Neural progenitor cell (in vitro differentiated cells): ENCODE measurements at places on chromosomes 13 and 19. TPM values are rescaled to one million over a fixed set of nuclear protein-coding genes. Genes with fewer than 3 reads are reported as not detected.

The CACNG7 gene
- 6.7 and 27.3 TPM in 2 replicates for total RNA-seq

The TEX29 gene
- total RNA-seq, result 0.65 TPM in 1 of 2 replicates, not detected in the other

The EDNRB gene
- total RNA-seq, result 2.0 and 2.2 TPM in 2 replicates

The GPR42 gene
- not detected in 2 replicates for total RNA-seq

The ZNF610 gene
- 13.0 and 13.1 TPM in 2 replicates for total RNA-seq

The OR4F17 gene
- not detected in 2 replicates for total RNA-seq

The ZNF135 gene
- total RNA-seq, result 9.5 and 11.1 TPM in 2 replicates

The CGB1 gene
- total RNA-seq, result not detected in 2 replicates

The PSG2 gene
- not detected in 2 replicates for total RNA-seq

DNA sequence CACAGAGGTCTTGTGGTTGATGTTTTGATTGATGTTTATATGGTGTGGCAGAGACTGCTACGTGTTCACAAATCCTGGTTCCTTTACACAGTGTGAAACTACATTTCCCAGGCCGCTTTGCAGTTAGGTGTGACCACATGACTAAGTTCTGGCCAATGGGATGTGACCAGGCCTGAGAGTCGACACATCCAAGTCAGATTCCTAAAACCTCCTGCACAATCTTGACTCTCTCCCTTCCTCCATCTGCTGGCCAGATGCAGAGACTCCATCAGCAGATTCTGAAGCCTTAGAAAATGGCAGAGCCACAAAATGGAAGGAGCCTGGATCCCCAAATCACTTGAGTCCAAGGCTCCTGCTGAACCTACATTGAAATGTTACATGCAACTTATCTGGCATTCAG is 12.6 kb downstream of the CD37 start:
- H3K36me3 ChIP-seq, result peaks cover 13% of the 10 kb centered on the region
- no peaks in the 10 kb centered on the region for H3K27me3 ChIP-seq

DNA sequence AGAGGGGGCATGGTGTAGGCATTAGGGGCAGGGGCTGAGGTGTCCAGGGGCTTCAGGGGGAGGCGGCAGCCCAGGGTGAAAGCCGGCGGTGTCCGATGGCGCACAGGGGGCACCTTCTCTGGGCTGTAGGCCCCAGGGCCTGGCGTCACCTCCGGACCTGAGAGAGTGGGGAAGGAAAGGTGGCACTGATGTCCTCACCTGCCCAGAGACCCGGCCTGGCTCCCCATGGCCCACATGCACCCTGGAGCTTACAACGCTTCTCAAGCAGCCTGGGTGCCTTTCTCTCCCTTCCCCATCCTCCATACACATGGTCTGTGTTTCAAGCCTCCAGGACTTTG is 3.3 kb upstream of the SHC2 start:
- peaks cover 3% of the 10 kb centered on the region for H3K4me1 ChIP-seq
- peaks cover 34% of the 10 kb centered on the region for H3K27me3 ChIP-seq
- no peak overlapping the region for H3K27ac ChIP-seq
- DNase-seq, result no peak
- no peaks in the 10 kb centered on the region for H3K36me3 ChIP-seq

DNA sequence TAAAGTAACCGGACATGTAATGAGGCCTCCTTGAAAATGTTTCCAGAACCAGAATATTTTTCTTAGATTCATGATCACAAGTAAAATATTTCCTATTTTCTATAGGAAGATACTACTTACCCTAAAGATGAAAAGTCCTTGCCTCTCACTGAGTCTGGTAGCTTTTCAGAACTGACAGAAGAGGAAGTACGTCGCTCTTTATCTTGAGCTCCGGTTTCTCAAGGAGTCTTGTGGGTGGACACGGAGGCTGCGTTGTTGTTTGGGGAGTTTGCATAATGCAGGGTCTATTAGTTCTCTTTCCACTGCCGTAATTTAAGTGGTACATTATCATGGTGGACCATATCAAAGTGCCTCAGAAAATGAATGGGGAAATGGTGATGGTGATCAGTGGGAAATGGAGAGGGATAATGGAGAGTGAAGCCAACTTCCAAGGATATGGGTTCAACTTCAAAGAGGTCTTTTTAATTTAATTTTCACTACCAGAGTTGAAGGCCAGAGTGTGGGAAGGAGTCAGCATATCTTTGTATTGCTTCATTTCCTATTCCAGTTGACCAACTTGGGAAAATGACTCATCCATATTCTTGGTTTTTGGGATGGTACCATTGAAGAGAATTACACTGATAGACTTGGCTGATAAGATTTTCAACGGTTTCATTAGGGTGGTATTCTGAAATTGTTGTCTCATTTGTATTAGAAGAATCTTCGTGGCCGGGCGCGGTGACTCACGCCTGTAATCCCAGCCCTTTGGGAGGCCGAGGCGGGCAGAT is 23.4 kb downstream of the MBD3L2B start:
- no peak for DNase-seq
- H3K36me3 ChIP-seq, result no peaks in the 10 kb centered on the region

GRCh38 chr19:9073806-9074205 is 13.1 kb upstream of the OR1M1 start:
- H3K4me3 ChIP-seq, result no peak overlapping the region
- H3K27ac ChIP-seq, result no peak overlapping the region
- no peak for DNase-seq
- H3K27me3 ChIP-seq, result no peaks in the 10 kb centered on the region

DNA sequence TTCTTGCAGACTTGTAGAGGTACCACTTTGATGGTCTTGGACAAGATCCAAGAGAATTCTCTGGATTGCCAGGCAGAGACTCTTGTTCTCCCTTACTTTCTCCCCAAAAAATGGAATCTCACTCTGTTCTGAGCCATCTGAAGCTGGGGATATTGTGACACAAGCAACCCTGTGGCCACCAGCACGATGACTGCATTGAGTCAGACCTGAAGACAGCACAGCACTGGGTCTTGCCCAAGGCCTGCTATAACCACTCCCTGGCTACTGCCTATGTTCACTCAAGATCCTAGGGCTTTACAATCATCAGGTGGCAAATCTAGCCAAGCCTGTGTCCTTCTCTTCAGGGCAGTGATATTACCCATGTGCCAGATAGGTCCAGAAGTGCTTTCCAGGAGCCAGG is 202.5 kb upstream of the SERP2 start:
- no peaks in the 10 kb centered on the region for H3K36me3 ChIP-seq
- DNase-seq, result no peak
- H3K4me3 ChIP-seq, result no peak overlapping the region
- no peaks in the 10 kb centered on the region for H3K4me1 ChIP-seq
- no peak overlapping the region for H3K27ac ChIP-seq

GRCh38 chr19:5628919-5629481 is 6.1 kb downstream of the SAFB start:
- H3K4me1 ChIP-seq, result peaks cover 25% of the 10 kb centered on the region
- peaks cover 17% of the 10 kb centered on the region for H3K36me3 ChIP-seq
- no peak for DNase-seq
- no peaks in the 10 kb centered on the region for H3K27me3 ChIP-seq

DNA sequence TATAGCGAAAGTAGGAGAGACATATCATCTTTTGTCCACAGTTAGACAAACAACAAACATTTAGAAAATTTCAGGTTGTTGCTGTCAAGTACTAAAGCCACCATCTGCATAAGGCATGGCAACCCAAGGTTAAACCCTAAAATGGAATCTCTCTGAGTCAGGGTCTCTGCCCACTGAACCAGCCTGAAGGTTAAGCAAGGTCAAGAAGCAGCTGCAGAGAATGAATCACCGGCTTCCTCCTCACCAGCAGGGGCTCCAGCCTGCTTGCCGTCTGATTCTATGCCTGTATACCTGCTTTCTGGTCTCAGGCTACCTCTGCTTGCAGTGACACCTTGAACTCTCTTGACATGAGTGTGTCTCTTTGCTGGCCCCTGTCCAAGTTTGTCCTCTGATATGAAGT is 726.2 kb upstream of the SGCG start:
- no peak overlapping the region for H3K27ac ChIP-seq
- no peaks in the 10 kb centered on the region for H3K36me3 ChIP-seq
- no peak overlapping the region for H3K4me3 ChIP-seq
- no peaks in the 10 kb centered on the region for H3K27me3 ChIP-seq
- DNase-seq, result no peak

- no peaks in the 10 kb centered on the region for H3K27me3 ChIP-seq
- H3K36me3 ChIP-seq, result no peaks in the 10 kb centered on the region
- no peak overlapping the region for H3K27ac ChIP-seq
Observed at GRCh38 chr13:85313761-85314503, 485.3 kb downstream of the SLITRK6 start.
